Bladder microvascular endothelial cell (primary cell): ENCODE measurements at places on chromosomes 2 and 18. TPM values are rescaled to one million over a fixed set of nuclear protein-coding genes. Genes with fewer than 3 reads are reported as not detected.

The C18orf54 gene
- total RNA-seq: 7.3 and 18.3 TPM in 2 replicates

The GKN2 gene
- not detected in 2 replicates for total RNA-seq

The DSG2 gene
- 3.4 and 5.9 TPM in 2 replicates for total RNA-seq

The SCN9A gene
- 1.3 and 1.6 TPM in 2 replicates for total RNA-seq

The PCBP1 gene
- 35.8 and 74.7 TPM in 2 replicates for total RNA-seq

The CROCC2 gene
- not detected in 2 replicates for total RNA-seq

The AMMECR1L gene
- 12.3 and 24.2 TPM in 2 replicates for total RNA-seq

The MXD1 gene
- 2.3 and 5.3 TPM in 2 replicates for total RNA-seq

The MEMO1 gene
- 25.6 and 35.9 TPM in 2 replicates for total RNA-seq

The SKA1 gene
- 5.6 and 10.7 TPM in 2 replicates for total RNA-seq

The TDRD15 gene
- total RNA-seq: not detected in 2 replicates

The CRYBA2 gene
- not detected in 2 replicates for total RNA-seq

The DSC2 gene
- total RNA-seq: 0.13 and 0.49 TPM in 2 replicates

The GDF7 gene
- total RNA-seq: 0.16 and 162 TPM in 2 replicates

The MORN2 gene
- total RNA-seq: 8.7 and 8.9 TPM in 2 replicates

The IL36G gene
- total RNA-seq: not detected in 2 replicates

The HOXD4 gene
- 2.1 and 8.0 TPM in 2 replicates for total RNA-seq

The SRD5A2 gene
- not detected in 2 replicates for total RNA-seq

The DCC gene
- total RNA-seq: 0.06 TPM in 1 of 2 replicates, not detected in the other

The PLA2R1 gene
- 6.5 and 37.4 TPM in 2 replicates for total RNA-seq

The CCDC74A gene
- total RNA-seq: 3.7 and 6.4 TPM in 2 replicates

The ATP8B1 gene
- total RNA-seq: 66.6 and 67.5 TPM in 2 replicates

The LYG2 gene
- total RNA-seq: not detected in 2 replicates

The RPRM gene
- total RNA-seq: not detected in 2 replicates

The IL18RAP gene
- under 0.01 TPM in 1 of 2 replicates, not detected in the other for total RNA-seq

The NABP1 gene
- total RNA-seq: 30.6 and 38.6 TPM in 2 replicates

The FEV gene
- not detected in 2 replicates for total RNA-seq

The AQP4 gene
- 0.16 TPM in 1 of 2 replicates, not detected in the other for total RNA-seq

The OR6B2 gene
- not detected in 2 replicates for total RNA-seq

The EVX2 gene
- total RNA-seq: not detected in 2 replicates

The DNAJC5G gene
- total RNA-seq: 0.16 and 4.4 TPM in 2 replicates

The PSTPIP2 gene
- total RNA-seq: 0.65 and 3.6 TPM in 2 replicates

The THSD7B gene
- not detected in 2 replicates for total RNA-seq

The C2orf15 gene
- under 0.01 TPM in 1 of 2 replicates, not detected in the other for total RNA-seq

The EIF2B4 gene
- 22.7 and 28.9 TPM in 2 replicates for total RNA-seq

The MEP1B gene
- total RNA-seq: 0.25 TPM in 1 of 2 replicates, not detected in the other

The CABYR gene
- total RNA-seq: 1.3 and 3.7 TPM in 2 replicates

The SULT1C4 gene
- total RNA-seq: 7.6 and 82.8 TPM in 2 replicates
